Fibroblast of gingiva (primary cell): ENCODE measurements at places on chromosomes 5 and 9.
A peak's percentile ranks its signal among the peaks of the same experiment; 100 is the strongest.

- no peak for DNase-seq
Measured at GRCh38 chr9:27497883-27498417, 26.1 kb upstream of the IFNK start.

GRCh38 chr5:78509145-78509865 lies 139.3 kb downstream of the LHFPL2 start:
- DNase-seq: no peak

DNA sequence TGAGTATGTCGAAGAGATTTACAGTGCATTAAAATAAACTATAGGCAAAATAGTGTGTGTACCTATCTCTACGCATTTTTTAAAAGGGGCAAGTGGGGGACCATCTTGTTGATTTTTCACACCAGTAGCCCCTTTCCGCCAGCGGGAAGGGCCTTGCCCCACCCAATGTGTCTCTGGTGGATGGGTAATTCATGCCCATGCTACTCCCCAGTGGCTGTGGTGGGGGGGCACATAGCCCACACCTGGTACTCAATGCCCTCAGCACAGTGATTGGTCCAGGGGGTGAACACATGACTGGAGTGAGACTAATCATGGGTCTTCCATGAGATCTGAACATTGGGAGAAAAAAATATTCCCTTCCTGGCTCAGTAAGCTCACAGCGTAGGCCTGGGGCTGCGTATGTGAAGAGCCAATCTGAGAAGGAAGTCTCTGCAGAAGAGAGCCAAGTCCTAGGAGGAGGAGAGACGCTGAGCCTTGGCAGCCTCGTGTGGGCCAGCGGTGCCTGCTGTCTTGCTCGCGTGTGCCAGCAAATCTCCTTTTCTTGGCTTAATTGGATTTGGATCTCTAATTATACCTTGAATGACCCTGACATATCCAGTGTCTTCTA lies 103.4 kb downstream of the ADAMTS2 start:
- no peak for DNase-seq

DNA sequence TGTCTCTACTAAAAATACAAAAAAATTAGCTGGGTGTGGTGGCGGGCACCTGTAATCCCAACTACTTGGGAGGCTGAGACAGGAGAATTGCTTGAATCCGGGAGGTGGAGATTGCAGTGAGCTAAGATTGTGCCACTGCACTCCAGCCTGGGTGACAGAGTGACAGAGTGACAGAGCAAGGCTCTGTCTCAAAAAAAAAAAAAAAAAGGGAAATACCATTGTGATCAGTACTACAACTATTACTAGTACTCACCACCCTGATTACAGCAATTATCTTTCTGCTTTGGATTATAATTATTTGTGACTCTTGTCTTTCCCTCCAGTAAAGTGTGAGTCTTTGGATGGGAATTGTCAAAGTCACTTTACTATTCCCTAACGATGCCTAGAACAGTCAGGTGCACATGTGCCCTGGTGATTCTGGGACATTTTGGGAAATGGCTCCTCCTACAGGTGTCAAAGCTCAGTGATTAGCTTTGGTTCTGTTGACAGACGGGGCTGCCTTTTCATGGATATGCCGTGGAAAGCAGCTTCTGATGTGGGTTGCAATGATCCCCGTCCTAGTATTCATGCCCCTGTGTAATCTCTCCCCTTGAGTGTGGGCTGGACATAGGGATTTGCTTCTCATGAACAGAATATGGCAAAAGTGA lies 31.8 kb upstream of the FRRS1L start:
- no peak for DNase-seq

DNA sequence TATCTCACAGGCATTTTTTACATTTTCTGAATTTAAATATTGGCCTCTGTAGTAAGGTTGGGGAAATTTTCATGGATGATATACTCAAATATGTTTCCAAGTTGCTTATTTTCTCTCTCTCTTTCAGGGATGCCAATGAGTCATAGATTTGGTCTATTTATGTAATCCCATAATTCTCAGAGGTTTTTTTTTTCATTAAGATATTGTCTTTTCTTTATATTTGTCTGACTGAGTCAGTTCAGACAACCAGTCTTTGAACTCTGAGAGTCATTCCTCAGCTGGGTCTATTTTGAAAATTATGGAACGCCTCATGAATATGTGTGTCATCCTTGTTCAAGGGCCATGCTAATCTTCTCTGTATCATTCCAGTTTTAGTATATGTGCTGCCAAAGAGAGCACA lies 223.2 kb downstream of the PCSK1 start:
- DNase-seq: peak; percentile 53

DNA sequence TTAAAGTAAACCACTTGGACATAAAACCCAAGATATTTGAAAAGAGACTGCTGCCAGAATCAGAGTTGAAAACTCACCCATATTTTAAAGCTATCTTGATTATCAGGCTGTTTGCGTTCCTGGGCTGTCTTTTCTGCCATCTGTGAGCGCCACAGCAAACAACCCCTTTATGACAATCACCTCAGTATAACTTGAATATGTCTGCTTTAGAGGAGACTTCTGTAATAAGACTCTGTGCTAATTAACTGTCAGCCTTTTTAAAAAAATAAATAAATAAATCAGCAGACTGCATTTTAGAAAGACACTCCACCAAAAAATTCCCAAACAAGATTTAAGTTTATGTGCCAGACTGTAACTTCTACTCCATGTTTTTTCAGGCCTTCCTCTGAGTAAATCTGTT lies 375.7 kb upstream of the CCNH start:
- DNase-seq: no peak

DNA sequence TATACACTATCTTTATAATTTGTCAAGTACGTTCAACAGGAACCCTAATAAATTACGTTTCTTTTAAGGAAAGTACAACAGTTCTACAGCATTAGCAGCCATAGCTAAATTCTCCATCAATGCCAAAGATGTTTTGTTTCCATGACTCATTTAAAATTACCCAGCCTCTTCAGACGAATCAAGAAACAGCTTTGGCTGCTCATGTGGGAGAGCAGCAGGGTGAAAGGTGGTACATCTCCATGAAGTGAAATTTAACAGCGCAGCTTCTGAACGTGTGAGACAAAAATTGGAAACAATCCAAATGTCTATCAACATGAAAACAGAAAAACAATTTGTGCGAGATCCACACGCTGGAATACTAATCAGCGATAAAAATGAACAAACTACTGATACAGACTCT lies 327.3 kb upstream of the CDH6 start:
- DNase-seq: no peak

DNA sequence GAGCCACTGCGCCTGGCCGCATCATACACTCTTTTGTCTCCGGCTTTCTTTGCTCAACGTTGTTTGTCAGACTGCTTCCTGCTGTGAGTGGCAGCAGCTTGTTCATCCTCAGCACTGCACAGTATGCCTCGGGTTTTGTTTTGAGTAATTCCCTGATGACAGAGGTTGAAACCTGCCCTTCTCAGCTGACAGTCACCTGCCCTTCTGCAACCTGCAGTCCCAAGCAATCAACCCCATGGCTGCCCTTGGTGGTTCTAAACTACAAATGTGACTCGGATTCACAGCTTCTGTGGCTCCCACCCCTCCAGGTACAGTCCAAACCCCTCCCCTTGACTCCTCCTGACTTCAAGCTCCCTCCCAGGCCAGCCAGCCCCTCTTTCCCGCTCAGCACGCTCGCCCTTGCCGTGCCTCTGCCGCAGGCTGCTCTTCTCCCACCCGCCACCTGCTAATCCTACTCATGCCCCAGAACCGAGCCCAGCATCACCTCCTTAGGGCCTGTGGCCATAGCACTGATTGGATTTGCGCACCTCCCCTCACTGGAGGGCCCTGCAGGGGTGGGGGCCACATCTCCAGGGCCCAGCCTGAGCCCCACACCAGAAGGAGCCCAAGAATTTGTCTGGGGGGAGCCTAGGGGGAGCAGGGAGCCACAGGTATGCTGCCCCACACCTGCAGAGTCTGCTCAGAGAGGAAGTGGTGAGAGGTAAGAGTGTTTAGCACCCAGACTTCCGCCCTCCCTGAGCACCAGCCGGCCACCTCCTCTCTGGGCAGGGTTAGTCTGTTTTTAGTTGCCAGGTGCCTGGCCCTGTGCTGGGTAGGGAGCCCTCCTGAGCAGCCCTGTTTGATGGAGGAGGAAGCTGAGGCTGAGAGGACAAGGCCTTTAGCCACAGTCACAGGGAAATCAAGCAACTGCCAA lies 10.1 kb downstream of the EEIG1 start:
- DNase-seq: no peak

- no peak for DNase-seq
Measured at GRCh38 chr9:84003246-84003645, 22.6 kb downstream of the RMI1 start.

GRCh38 chr9:89388084-89388867 lies 70.0 kb downstream of the SECISBP2 start:
- peak; percentile 95 for DNase-seq

DNA sequence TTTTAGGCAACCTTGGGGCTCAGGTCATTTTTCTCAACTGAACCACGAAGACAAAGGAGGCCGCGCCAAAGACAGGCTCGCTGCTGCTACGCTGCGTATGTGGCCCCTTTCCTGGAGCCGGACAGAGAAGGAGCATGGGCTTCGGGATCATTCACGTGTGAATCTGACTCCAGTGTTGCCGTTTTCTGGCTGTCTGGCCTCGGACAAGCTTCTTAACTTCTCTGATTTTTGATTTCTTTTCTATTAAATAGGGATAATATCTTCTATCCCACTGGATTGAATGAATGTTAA lies 50.8 kb upstream of the ZNF366 start:
- no peak for DNase-seq

- no peak for DNase-seq
Measured at GRCh38 chr5:170693701-170694100, 89.8 kb upstream of the GABRP start.

GRCh38 chr5:174617285-174617684 lies 107.1 kb upstream of the MSX2 start:
- no peak for DNase-seq

GRCh38 chr5:23639326-23639725 lies 131.9 kb downstream of the PRDM9 start:
- DNase-seq: no peak

GRCh38 chr5:79225026-79225425 lies 10.9 kb upstream of the JMY start:
- DNase-seq: peak; percentile 2

DNA sequence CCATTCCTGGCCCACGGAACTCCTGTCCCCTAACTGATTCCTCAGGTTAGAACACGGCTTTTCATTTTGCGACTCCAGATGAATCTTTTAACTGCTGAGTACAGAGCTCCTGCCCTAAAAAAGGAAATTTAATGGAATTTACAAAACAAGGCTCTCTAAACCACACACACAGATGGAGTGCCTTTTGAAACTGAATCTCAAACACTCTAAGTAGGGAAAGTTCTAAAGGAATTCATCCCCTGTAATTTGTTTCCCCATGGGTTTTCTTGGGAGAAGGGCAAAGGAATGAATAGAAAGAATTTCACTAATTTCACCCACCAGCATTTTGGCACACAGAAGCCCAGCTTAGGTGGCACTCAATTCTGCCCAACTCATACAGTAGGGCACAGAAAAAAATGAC lies 106.5 kb downstream of the THBS4 start:
- peak; percentile 72 for DNase-seq

GRCh38 chr5:68817632-68818031 lies 276.2 kb upstream of the SLC30A5 start:
- DNase-seq: no peak

DNA sequence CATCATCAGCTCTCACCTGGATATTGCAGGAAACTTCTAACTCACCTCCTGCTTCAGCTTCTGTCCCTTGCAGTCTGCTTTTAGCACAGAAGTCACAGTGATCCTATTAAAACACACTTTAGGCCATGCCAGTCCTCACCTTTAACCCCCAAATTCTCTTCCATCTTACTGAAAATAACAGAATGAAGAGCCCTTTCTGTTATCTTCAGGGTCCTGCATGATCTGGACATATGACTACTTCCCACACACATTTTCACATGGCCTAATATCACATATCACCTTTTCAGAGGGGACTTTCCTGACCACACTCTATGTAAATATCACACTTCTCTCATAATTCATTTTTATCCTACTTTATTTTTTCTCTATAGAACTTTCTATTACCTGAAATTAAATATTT lies 550.6 kb upstream of the CLINT1 start:
- DNase-seq: no peak

DNA sequence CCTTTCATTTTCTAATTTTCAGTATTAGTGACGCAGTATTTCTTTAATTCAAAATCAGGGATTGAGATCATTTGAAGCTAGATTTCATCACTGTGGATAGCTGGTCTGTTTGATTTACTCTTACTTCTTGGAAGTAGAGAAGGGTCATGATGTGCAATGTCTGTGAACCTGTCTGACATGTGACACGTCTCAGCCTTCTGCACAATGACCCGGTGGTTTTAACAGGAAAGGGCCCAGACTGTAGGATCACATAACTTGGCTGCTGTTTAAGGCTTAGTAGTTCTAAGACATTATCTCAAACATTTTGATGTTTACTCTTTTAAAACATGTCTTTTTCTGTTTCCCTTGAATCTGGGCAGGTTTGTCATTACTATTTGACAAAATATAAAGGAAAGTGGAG lies 823.3 kb upstream of the NUDT12 start:
- no peak for DNase-seq

DNA sequence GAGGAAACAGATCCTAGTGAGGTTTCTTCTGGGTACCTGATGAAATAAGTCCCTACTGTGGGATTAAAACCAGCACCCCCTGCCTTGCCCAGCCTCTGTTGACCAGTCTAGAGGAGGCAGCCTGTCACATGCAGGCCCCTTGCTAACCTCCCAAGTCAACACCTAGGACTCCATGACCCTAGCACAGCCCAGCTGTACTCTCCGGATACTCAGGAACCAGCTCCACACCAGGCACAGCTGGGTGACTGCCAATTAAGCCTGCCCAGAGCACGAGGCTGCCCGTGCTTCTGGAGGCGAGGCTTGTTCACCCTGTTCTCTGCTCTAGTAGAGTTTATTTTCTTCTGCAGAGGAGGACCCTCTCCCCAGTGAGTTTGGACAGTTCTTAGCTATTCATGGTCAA lies 92.5 kb downstream of the SNX24 start:
- DNase-seq: no peak

GRCh38 chr5:167049771-167050567 lies 1241.5 kb upstream of the WWC1 start:
- no peak for DNase-seq

GRCh38 chr5:72608297-72608696 lies 101.1 kb upstream of the ZNF366 start:
- DNase-seq: peak; percentile 35

DNA sequence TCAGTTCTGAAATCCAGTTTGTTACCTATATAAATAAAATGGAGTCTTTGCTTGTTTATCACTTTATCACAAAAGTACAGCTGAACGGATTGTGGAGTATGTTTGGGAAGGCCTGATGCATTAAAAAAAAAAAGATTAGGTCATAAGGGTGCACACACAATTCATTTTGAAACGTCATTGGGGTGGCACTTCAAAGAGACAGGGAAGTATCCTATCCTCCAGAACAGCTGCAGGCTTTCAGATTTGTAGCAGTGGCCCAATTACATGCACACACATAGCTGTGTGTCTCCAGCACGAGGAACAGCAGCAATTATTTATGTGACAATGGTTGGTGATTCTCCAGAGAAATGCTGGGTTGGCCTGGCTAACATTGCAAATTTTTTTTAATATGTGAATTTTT lies 46.8 kb upstream of the FER start:
- no peak for DNase-seq
